RPMI8226 (cell line): ENCODE measurements at places on chromosomes 7 and 10.
A peak's percentile ranks its signal among the peaks of the same experiment; 100 is the strongest.

DNA sequence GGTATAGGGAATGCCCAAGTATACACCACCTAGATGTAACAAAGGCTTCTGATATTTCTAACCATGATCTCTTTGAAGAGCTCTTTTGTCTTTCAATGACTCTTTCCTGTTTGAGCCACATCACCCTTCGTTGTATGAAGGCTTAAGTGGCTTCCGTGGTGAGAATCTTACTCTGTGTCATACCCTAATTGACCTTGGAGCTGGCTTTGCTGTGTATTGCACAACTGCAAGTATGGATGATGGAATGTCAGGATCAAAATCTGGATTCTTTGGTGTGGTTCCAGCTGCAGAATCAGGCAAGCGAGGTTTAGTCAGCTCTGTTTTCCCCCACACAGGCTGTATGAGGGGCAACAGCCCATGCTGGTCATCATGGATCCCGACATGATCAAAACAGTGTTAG lies 16.0 kb downstream of the CYP3A43 start:
- DNase-seq: no peak

DNA sequence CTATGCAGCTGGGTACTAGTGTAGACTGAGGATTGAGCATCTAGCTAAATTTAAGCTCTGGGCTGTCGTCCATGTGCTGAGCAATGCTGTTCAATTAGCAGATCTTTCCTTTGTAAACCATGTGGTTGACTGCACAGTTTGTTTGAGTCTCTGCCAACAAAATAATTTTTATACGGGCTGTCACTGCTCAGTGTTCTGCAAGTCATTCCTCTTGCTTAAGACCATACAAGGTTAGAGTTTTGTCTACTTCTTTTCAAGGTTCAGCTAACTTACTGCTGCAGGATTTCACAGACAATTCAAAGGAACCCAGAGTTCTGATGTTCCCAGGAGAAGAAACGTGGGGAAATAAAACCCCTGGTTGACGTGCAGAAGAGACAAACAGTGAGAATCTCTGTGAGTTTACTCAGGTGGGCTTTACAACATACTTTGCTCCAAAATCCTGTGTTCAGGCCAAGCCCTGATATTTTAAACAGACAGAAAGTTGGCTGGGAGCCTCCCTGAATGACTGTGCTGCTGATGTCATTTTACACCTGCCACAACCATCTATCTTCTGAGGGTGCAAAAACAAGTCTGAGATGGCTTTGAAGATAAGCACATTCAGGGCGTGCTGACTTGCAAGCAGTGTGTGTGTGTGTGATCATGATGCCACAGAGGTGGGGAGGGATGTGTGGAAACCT lies 177.1 kb upstream of the SVIL start:
- DNase-seq: peak; percentile 63

DNA sequence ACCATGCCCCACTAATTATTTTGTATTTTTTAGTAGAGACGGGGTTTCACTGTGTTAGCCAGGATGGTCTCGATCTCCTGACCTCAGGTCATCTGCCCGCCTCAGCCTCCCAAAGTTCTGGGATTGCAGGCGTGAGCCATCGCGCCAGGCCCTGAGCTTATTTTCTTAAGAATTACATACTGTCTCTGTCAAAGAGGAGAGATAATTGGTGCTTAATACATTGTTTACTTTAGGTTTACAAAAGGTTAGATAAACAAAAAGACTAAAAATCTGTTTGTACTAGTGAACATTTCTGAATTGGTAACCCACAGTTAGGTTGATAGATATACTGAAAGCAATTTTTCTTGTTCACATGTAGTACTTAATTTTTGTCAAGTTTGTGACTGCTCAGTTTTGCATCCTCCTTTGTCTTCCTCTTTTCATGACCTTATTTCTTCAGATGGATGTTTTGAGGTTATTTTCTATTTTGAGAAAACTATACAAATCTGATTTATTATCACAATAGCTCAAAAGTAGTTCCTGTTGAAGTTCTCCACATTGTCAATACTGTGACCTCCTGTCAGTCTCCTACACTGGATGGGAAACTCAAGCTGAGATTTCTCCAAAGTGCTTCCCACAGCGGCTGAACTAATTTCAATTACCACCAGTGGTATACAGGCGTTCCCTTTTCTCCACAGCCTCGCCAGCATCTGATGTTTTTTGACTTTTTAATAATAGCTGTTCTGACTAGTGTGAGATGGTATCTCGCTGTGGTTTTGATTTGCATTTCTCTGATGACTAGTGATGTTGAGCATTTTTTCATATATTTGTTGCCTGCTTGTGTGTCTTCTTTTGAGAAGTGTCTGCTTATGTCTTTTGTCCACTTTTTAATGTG lies 22.5 kb downstream of the HHEX start:
- DNase-seq: no peak

DNA sequence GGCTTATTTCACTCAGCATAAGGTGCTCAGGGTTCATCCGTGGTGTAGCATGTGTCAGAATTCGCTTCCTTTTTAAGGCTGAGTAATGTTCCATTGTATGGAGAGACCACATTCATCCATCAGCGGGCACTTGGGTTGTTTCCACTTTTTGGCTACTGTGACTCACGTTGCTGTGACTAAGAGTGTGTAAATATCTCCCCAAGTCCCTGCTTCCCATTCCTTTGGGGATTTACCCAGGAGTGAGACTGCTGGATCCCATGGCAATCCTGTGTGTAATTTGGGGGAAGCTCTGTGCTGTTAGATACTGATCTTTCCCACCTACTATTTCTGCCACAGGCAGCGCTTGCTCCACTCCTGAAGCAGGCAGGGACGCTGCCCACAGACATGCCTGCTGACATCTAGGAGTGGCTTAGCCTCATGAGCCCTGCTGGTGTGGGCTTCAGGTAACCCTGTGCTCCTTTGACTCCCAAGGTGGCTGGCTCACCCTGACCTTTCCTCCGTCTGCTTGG lies 346.0 kb downstream of the FRMD4A start:
- DNase-seq: no peak

DNA sequence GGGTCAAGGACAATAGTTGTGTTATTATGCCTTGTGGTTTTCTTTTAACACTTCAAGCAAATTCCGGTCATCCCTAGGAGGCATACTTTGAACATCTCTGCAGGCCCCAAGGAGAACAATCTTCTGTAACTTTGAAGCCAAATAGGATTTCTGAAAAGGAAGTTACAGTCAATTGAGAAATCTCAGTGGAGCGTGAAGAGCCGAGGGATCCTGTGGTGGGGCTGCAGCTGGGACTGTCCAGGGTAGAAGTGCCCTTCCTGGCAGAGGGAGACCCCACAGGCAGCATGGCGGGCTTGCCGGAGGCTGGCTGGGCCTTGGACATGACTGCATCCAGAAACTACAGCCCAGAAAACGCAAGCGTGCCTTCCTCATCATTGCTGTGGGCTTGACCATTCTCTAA lies 179.7 kb downstream of the PTPN20 start:
- DNase-seq: no peak

- no peak for DNase-seq
Measured at GRCh38 chr10:90644165-90644564, 213.7 kb downstream of the HTR7 start.

DNA sequence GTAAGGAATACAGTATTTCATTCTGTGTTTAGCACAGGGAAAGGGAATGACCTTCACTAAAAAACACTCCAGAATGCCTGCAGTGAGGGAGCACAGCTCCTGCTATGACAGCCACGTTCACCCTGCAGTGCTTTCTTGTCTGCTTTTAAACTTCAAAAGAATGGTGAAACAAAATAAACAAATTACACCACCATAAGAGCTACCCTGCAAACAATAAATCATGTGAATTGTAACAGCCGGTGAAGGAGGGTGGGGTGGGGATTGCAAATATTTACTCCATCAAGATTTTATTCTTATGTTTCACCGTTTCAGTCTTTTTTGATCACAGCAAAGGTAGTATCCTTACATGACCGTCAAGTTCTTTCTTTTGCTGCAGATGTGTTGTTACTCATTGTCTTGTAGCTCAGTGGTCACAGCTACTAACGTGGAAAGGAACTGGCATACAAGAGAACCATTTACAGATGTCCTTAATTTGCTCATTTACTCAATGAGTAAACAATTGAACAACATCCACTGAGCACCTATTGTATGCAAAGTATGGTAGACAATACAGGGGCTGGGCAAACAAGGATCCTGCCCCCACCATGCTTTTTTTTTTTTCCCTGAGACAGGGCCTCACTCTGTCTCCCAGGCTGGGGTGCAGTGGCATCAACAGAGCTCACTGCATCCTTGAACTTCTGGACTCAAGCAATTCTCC lies 4.1 kb upstream of the CHN2 start:
- no peak for DNase-seq

- no peak for DNase-seq
Measured at GRCh38 chr10:83182076-83182475, 957.2 kb upstream of the GHITM start.

GRCh38 chr7:112104120-112104519 lies 102.1 kb downstream of the DOCK4 start:
- no peak for DNase-seq

- no peak for DNase-seq
Measured at GRCh38 chr7:47508389-47509380, 73.2 kb downstream of the TNS3 start.

GRCh38 chr7:143345428-143345900 lies 17.0 kb downstream of the FAM131B start:
- peak; percentile 57 for DNase-seq

DNA sequence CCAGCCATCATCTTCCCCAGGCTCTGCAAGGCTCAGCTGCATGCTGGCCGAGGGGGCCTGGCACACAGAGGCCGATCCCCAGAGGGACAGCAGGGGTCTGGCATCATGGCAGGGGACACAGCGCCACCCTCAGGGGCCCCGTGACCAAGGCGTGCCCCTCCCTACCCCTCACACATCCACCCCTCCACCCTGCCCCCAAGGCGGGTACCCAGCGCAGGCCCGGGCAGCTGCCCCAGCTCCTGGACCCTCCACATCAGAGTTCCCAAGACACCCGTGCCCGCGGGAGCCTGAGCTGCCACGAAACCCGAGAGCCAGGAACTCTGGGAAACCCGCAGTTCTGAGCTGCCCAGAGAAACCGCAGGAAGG lies 46.5 kb upstream of the TNRC18 start:
- no peak for DNase-seq

- no peak for DNase-seq
Measured at GRCh38 chr10:51691135-51691534, 8.3 kb downstream of the CSTF2T start.

DNA sequence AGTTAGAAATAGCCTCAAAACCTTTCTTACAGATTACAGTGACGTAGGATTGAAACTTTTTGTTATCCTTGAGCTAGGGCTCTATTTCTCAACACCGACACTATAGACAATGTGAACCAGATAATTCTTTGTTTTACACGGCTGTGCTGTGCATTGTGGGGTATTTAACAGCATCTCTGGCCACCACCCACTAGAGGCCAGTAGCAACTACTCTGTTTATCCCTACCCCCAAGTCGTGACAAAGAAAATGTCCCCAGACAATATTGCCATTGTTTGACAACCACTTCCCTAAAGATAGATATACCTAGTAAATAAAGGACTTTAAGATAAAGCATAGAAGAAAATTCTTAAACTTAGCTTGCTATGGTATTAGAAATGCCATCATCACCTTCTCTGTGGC lies 359.6 kb downstream of the ARL4A start:
- DNase-seq: no peak

DNA sequence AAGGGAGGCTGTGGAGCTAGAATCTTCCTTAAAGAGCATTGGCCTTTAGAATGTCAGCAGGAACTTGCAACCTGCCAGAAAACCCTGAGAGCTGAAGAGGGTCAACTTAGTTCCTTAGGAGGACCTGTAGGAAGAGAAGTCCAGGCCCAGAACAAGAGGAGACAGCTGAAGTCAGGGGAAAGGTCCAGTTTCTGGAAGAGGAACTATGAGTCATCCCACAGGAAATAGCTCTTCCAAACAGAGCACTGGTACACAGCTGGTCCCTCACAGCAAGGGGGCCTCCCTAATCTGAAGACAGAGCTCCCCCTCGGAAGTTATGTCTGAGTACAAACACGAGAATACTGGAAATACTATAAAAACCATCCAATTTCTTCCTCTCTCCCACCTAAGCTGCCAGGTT lies 98.9 kb downstream of the HERPUD2 start:
- DNase-seq: no peak

DNA sequence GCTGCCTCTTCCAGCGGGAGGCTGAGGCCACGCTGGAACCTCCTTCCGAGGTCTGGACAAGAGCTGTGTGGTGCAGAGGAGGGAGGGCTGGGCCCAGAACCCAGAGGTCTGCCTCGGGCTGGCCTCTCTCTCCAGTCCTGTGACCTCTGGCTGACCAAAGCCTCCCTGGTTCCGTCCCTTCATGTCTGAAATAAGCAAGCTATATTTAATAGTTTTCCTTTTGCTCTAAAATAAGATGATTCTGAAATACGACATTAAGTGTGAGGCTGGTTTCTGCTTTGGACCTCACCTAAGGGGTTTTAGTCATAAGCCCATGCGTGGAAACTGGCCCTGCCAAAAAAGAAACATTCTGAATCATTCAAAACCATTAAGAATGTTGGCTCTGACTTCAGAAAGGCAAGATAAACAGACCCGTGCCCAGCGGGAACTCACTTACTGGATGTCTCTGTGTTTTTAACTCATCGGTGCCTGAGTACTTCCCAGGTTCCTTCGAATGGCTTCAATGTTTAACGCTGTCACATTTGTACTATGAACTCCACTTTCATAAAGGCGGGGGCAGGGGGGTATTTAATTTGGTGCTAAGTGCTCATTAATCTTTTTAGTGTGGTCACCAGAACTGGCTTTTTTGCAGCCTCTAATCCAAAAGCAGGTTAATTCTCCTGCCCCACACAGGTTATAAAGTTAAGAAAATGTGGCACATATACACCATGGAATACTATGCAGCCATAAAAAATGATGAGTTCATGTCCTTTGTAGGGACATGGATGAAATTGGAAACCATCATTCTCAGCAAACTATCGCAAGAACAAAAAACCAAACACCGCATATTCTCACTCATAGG lies 157.5 kb upstream of the KLF14 start:
- no peak for DNase-seq

DNA sequence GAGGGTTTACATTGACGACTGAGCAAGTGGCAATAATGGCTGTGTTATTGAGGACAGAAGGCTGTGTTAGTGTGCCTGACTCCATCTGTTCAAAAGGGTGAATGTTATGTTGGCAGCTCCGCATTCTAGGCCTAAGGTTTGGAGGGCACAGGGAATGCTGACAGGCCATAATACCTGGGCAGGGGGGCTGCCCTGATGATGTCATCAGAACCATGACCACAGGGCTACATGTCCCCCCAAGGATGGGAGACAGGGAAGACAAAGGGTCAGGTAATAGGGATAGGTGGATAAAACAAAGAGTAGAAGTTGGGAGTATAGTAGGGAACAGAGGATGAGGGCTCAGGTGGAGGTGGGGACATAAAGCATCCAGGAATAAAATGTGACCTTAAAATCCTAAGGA lies 1.8 kb upstream of the PPP3CB start:
- DNase-seq: no peak

- peak; percentile 91 for DNase-seq
Measured at GRCh38 chr7:103010211-103010610, 64.4 kb downstream of the FBXL13 start.
